ENCODE measurements at places on chromosomes 1 and 21. TPM values are rescaled to one million over a fixed set of nuclear protein-coding genes. Genes with fewer than 3 reads are reported as not detected.
A peak's percentile ranks its signal among the peaks of the same experiment; 100 is the strongest.

Gene TMEM222
- 26.6 TPM for total RNA-seq

DNA sequence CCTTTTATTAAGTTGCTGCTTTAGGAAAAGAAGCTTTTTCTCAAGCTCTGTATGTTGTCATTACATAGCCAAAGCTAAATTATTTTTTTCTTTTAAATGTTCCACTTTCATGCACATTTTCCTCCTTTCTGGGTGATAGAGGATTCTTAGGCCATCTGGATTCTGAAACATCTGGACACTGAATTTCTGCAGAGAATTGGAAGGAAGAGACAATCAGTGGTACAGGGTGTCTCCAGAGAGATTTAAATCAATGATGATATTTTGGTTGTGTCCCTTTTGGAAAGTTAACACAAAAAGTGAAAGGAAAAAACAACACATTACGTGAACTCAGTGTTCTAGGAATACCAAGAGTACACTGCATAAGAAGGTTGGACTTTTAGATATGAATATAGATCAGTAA is 211.4 kb upstream of the PKN2 start:
- DNase-seq = no peak

- no peak for DNase-seq
Measured at GRCh38 chr1:219703368-219703639, 90.4 kb upstream of the ZC3H11B start.

DNA sequence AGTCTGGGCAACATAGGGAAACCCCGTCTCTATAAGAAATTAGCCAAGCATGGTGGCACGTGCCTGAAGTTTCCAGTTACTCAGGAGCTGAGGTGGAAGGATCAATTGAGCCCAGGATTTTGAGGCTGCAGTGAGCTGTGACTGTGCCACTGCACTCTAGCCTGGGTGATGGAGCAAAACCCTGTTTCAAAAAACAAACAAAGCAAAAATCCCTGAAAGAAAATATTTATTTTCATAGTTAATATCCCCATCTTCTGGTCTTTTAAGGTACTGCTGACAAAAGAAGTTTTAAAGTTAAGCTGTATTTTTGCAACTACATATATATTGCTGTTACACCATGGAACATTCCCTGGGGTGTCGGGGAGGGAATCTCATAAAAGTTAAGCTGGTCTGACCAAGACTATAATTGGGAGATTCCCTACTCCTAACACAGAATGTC is 26.0 kb downstream of the VAMP4 start:
- DNase-seq = no peak

Gene DYNLT4
- 2.0 TPM for total RNA-seq

- DNase-seq = no peak
Measured at GRCh38 chr1:227317011-227317451, 1.3 kb downstream of the CDC42BPA start.

Gene CRYAA
- not detected for total RNA-seq

DNA sequence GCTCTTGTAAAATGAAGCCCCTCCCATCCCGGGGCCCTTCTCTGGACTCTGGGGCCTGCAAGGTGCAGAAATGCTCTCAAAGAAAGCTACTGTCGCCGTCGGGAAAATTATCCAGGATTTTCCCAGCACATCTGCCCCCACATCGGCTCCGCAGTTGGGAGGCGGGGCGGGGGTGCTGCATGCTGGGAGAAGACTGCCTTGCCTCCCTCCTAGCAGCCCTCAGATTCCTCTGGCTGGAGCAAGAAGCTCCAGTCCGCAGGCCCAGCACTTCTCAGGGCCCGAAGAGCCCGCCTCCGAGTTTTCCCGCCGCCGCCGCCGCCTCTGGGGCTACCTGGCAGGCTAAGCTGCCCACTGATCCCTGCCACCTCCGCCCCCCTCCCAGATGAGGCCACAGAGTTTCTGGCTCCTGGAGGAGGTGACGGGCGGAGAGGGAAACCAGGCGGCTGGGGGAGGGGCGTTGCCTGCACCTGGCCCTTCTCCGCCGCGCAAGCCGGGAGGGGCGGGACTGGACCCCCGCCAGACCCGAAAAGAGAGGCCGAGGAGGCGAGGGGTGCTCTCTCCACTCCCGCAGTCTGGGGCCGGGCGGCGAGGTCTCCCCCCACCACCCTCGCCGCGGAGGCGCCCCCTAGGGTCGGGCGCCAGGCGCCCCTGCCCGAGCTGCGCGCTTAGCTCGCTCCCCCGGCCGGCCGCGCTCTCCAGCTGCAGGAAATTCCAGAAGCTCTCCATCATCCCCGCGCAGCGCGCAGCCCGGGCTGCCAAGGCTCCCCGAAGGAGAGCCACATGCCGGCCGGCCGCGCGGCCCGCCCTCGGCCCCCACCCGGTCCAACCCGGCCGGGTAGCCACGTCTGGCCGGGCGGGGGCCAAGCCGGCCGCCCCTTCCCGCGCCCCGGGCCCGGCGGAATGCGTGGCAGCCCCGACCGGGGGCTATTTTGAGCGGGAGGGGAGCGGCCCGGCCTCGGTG is 28.8 kb downstream of the AHDC1 start:
- peak; percentile 84 for DNase-seq

DNA sequence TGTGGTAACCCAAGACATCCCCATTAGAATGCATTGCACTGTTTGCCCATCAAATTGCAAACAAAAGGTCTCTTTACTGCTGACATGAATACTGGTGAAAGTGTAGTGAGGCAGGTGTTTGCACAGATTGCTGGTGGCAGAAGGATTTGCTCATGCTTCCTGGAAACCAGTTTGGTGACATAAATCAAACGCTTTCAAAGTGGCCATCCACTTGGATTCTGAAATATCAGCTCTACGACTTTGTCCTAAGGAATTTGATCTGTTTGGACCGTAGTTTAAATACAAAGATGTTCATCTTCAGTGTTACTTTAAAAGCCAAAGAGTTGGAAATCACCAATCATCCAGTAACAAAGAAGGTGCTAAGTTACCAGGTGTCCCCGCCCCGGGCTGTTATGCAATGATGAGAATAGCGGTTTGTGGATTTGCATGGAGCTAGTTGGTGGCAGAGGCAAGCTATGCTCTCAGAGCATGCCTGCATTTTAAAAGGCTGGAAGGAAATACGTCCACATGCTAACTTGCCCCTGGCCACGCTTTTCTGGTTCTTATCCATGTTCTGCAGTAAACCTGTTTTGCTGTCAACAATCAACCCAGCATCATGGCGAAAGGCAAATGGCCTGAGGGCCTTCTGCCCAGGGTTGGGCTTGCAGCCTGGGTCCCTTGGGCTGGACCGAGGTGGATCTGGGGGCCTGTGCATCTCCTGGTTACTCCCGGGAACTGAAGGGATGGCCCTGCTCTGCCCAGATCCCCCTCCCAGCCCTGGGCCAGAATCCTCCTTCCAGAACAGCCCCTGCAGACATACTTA is 49.2 kb downstream of the UMODL1 start:
- no peak for DNase-seq

Gene HES3
- total RNA-seq = not detected

DNA sequence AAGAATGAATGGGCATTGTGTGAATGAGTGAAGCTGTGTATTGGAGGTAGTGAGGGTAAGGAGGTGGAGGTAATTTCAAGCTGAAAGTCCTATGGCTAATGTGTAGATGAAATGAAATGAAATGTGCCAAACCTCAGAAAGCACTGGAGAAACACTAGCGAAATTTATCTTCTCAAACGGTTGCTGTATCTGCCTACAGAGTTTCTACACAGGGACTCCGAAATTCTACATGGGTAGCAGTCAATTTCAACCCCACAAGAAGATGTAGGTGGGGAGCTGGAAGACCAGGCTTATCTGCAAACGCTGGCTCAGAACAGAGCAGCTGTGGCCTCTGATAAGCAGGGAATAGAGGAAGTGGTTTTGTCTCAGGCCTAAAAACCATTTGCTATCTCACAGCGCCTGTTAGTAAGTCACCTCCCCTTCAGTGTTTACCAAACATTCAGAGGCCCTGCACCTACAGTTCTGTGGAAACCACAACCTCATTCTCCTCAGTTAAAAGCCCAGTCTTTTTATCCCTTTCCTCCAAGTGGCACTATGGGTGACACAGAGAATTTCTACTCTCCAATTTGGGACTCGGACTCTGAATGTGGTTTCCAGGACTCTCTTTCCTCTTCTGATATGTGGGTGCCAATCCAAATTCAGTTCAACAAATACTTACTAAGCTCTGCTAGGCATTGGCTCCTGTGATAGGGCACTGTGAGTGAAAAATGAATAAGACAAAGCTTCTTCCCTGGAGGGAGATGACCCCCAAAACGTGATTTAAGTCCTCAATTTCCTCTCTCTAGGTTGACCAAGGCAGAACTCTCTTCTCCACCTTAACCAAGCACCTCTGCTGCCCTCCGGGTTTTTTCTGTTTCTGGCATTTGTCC is 17.2 kb upstream of the SLAMF6 start:
- peak; percentile 10 for DNase-seq

DNA sequence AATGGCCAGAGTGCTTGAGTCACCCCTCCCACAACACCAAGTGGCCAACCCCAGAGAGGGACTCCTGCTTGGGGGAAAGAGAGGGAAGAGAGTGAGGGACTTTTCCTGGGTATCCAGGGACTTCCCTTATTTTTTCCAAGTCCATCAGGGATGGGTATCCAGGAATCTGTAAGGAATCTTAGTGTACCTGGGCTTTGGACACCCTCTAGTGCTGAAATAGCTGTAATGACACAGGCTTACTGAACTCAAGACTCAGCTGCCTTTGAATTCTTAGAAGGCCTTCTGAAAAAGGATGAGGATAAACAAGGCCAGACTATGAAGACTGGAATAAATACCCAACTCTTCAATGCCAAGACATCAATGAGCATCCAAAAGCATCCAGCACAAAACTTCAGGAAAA is 12.0 kb downstream of the TSHB start:
- DNase-seq = no peak

Gene ATP1A4
- 1.5 TPM for total RNA-seq

Gene ORC1
- 0.11 TPM for total RNA-seq

GRCh38 chr1:114295321-114295720 is 141.7 kb upstream of the SYT6 start:
- no peak for DNase-seq

DNA sequence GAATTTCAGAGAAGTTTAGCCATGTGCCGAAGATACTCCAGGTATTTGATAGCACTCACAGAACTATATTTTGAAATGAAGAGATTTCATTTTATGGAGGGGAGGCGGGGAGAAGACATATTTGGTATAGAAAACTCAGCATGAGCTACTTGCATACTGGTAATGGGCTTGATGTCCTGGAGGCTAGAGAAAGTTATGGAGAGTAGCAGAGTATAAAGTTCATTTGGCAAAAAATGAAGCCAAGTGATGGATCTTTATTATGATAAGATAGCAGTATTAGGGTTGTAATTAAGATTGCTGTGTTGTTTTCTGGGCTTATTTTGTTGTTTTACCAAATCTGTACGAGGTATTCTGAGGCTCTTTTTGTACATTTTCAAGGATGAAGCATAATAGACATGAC is 72.0 kb downstream of the RPS6KC1 start:
- DNase-seq = no peak

DNA sequence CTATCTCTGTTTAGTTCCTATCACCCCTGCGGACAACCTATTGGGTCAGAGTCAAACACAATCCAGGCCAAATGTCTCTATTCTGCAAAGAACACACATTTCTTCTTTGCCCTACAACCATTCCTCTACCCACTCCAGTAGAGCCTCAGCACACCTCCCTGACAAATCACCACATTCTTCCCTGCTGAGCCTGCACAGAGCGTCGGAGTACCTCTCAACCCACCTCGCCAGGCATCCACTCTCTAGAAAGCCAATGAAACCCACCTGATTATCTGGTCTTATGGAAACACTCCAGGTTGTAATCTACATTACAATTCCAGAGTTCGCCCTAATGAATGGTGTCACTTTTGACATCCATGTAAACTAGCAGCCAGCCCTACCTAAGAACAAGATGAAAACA is 47.1 kb downstream of the RGS5 start:
- no peak for DNase-seq

- peak; percentile 38 for DNase-seq
Measured at GRCh38 chr1:52365071-52365745, 797 bp downstream of the CC2D1B start.

Gene CCNL2
- 77.5 TPM for total RNA-seq

- no peak for DNase-seq
Measured at GRCh38 chr1:241181471-241181870, 175.5 kb downstream of the RGS7 start.

- no peak for DNase-seq
Measured at GRCh38 chr21:44006017-44006619, 6.0 kb upstream of the TRAPPC10 start.

Gene S100A9
- 20.5 TPM for total RNA-seq

Gene FCGR1A
- 17.8 TPM for total RNA-seq

GRCh38 chr1:43427941-43428340 is 25.8 kb downstream of the HYI start:
- no peak for DNase-seq

Gene COL24A1
- 2.1 TPM for total RNA-seq

DNA sequence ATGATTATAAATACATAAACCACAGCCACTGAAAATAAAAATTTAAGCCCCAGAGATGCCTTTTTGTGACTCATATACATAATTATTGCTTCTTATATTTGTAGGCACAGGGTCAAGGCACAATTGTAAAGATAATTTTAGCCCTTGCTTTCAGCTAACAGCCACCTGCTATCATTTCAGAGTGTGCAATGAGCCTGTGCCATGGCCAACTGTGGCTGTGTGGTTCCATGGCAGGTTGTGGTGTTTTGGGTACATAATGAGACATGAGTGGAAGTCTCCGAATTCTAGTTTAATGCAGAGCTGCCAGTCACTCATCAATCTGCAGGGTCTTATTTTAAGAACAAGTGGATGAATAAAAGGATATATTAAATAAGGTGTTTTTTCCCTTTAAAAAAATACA is 346.9 kb upstream of the SNX7 start:
- DNase-seq = no peak

- DNase-seq = peak; percentile 69
Measured at GRCh38 chr1:55640708-55641473, 425.7 kb upstream of the USP24 start.

DNA sequence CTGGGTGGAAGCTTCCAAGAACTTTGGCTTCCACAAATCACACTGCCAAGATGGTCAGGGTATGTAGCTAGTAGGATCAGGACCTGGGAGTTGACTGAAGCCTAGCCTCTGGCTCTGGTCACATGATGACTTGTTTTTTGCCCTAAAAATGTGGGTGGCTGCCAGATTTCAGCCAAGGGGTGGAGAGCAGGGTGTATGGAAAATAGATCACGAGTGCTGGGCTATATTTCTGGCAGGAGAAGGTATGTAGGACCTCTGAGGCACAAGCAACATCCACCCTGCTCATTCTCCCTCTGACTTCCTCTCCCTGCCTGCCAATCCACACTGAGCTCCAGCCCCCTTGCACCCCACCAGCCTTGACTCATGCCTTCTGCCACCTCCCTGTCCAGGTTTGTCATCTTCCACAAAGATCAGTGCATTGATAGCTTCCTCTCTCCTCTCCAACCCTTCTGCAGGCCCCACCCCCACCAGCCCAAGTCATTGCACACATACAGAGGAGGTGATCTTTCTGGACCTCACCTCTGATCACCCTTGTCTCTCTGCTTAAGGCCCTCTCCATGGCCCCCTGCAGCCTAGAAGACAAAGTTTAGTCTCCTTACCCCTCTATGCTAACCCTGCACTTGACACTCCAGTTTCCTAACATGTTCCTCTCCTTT is 8.3 kb upstream of the CYP4B1 start:
- DNase-seq = no peak

- no peak for DNase-seq
Measured at GRCh38 chr1:30469426-30469825, 254.0 kb downstream of the MATN1 start.
